LoVo (cell line): ENCODE measurements at places on chromosomes 5 and 9.

DNA sequence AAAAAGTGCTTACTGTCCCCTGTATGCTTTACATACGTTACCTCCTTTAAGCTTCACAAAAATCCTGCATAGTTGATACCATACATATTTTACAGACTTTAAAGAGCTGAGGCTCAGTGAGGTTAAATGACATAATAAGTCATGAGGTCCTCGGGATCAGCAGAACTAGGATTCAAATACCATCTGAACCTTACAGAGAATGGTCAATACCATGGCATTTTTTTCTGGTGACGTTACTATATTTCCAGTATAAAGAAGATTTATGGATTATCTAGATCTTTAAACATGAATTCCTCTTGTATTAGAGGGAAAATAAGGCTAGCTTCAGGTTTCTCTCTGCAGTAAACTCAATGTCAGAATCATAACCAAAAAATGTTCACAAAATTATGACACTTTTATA, 153.7 kb upstream of the GPR151 start:
- DNase-seq = no peak

DNA sequence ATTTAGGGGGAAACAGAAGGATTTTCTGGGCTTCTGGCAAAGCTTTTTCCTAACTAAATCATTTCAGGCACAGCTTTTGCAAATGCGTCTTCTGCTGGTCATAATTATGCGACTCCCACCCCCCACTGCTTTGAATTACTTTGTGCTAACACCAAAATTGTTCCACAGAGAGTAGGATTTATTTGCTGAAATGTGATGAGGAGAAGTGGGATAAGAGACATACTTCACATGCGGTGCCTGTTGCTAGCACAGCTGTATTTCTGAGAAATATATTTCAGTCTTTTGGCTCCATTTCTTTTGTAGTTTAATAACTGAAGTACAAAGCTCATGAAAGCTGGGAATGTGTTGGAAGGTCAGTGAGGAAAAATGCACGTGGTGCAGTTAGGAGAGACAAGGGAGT, 83.2 kb upstream of the TAS2R1 start:
- no peak for DNase-seq

GRCh38 chr9:89915187-89915586, 310.4 kb downstream of the GADD45G start:
- DNase-seq = no peak

DNA sequence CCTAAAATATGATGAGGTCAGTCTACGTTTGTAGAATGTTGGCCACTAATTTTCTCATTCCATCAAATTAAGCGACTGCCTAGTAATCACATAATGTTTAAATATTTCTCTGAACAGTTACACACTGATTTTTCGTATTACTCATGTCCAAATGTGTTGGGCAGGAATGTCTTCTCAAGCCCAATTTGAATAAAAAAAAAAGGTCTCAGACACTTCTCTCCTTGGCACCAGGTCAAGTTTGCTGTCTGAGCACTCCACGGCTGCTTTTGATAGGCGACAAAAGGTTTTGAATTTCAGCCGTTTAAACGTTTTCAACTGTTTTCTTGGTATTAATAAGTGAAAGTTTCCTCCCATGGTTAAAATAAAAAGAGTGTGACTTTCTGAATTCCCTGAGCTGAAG, 542.1 kb downstream of the IRX1 start:
- DNase-seq = no peak

DNA sequence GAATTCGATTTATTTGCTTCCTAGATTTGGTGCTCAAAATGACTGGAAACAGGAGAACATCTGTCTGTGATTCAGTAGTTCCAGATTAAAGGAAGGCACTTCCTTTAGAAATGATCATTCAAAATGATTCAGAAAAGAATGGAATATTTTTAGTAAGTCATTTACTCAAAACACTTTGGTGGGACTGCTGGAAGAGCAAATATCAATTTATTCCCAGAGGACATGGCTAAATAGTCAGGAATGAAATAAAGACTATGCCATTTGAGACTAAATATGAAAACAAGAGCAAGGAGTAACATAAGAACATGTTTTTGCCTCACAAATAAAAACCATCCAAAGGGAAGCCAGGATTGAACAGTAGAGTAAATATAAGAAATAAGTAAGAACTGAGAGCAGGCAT, 138.6 kb upstream of the RASA1 start:
- no peak for DNase-seq

GRCh38 chr5:132782101-132782500, 5.1 kb upstream of the SEPTIN8 start:
- DNase-seq = no peak
